ENCODE measurements at places on chromosomes 1 and 21. TPM values are rescaled to one million over a fixed set of nuclear protein-coding genes. Genes with fewer than 3 reads are reported as not detected.

GRCh38 chr1:199759268-199759730, 268.2 kb upstream of the NR5A2 start:
- DNase-seq: no peak

- no peak for DNase-seq
Observed at GRCh38 chr1:89706700-89707012, 73.7 kb downstream of the LRRC8C start.

- no peak for DNase-seq
Observed at GRCh38 chr21:44516342-44516741, 23.7 kb downstream of the KRTAP10-1 start.

- no peak for DNase-seq
Observed at GRCh38 chr1:84621553-84621952, 47.3 kb upstream of the CTBS start.

- no peak for DNase-seq
Observed at GRCh38 chr1:171446386-171446785, 38.9 kb upstream of the PRRC2C start.

DNA sequence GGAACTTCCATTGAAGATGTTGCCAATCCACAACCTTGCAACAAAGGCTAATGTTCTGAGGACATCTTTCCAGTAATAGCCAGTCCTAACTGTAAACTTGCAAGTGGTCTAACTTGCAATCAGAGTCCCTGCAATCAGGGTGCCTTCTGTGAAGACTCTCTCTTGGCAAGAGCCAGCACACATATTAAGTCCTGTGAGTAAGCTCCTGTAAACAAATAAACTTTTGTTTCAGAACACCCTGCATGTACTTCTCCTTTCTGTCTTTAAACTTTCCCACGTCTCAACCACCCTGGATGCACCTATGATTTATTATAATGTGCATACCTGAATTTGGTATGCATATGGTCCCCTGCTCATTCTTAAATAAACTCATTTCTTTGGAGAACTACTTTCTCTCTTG, 9.1 kb downstream of the GBP7 start:
- no peak for DNase-seq

GRCh38 chr21:40179166-40179565, 311.9 kb downstream of the PCP4 start:
- no peak for DNase-seq

GRCh38 chr1:51219022-51219421, 17.1 kb upstream of the RNF11 start:
- DNase-seq: no peak

GRCh38 chr1:112727716-112728115, 12.6 kb upstream of the PPM1J start:
- DNase-seq: no peak

GRCh38 chr1:54263601-54264226, 63.7 kb downstream of the MRPL37 start:
- DNase-seq: no peak

DNA sequence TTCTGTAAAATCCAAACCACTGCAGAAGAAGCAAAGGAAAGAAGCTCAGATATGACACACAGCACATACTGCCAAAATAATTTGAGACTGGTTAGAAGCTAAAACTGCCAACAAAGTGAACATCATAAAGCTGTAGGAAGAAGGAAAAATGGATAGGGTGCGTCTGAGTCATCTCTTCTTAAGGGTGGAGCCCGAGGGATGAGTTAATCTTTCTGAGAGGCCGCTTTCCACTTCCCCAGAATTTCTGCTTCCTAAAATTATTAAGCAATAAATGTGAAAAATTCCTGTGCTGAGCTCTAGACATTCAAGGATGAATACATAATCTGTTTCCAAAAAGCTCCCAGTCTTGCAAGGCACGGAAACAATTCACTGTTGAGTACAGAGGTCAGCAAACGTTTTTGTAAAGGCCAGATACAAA, 20.1 kb downstream of the PPT1 start:
- DNase-seq: no peak

- DNase-seq: no peak
Observed at GRCh38 chr21:44872649-44873355, 688 bp downstream of the PTTG1IP start.

GRCh38 chr1:6775261-6776043, 9.8 kb upstream of the CAMTA1 start:
- no peak for DNase-seq

GRCh38 chr1:107459204-107459904, 318.5 kb downstream of the NTNG1 start:
- DNase-seq: no peak

GRCh38 chr1:151367658-151368392, 4.7 kb downstream of the SELENBP1 start:
- no peak for DNase-seq

GRCh38 chr1:114330451-114330983, 176.8 kb upstream of the SYT6 start:
- DNase-seq: no peak

- DNase-seq: no peak
Observed at GRCh38 chr1:203671521-203672278, 45.1 kb downstream of the ATP2B4 start.

The S100A1 gene
- not detected for total RNA-seq

The KIRREL1 gene
- 0.15 TPM for total RNA-seq

The SELL gene
- 43.6 TPM for total RNA-seq

The TXNDC12 gene
- total RNA-seq: 27.4 TPM

The UBE2G2 gene
- total RNA-seq: 71.0 TPM

The SH2D5 gene
- 0.56 TPM for total RNA-seq
